ENCODE measurements at places on chromosomes 1 and 21. TPM values are rescaled to one million over a fixed set of nuclear protein-coding genes. Genes with fewer than 3 reads are reported as not detected.

Gene CHIT1
- not detected for total RNA-seq

- no peak for DNase-seq
These were observed 1.1 kb downstream of the ZBTB18 start for GRCh38 chr1:244052016-244052727.

Gene FMO5
- 1.9 TPM for total RNA-seq

GRCh38 chr1:198185146-198185545 is 28.3 kb downstream of the NEK7 start:
- DNase-seq, result no peak

GRCh38 chr1:91281782-91282181 is 122.9 kb downstream of the HFM1 start:
- no peak for DNase-seq
